ENCODE measurements at places on chromosomes 13 and 19.

DNA sequence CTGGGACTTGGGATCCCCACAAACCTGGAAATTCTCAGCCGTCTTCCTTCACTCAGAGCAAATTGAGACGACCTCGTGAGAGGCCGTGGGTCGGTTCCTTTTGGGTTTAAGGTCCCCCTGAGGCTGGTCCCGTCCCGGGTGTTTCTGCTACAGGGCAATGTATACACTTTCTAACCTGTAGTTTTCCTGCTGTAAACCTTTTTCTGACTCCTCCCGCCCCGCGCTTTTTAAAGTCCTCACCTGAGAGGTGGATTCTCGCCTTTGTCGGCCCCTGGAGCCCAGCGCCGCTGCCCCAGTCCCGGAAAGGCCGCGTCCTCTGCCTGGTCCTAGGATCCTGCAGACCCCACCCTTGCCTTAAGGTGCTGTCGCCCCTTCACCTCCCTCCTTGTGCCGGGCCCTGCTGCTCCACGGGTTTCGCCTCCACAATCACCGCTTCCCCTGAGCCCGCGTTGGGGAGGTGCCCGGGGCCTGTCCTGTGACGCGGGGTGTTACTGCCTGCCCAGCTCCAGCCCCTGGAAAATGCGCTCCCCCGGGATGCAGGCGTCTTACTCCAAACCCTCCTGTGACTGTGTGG, 391 bp downstream of the ZNF761 start:
- no peak for DNase-seq

DNA sequence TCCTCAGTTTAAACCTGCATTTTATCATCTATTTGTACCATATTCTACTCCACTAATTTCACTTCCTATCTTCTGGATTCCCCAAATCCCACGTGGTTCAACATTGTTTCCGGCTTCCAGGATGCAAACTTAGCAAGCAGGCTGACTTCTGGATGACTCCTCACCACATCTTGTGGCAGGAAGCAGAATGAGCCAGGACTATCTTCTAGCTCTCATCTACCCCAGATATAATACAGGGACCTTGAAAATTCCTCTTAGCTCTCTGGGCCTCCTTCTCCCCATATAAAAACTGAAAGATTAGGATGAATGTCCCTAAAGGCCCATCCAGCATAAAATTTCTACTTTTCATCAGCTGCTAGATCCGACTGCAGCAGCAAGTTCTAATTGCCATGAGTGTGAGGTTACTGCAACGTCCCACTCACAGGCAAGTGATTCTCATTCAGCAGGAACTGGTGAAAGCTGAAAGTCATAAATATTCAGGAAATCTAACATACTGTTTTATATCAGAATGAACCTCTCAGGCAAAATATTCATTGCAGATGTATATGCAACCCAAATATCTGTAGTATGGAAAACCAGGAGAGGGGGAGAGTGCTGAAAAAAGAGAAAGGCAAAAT, 93.4 kb downstream of the KCTD12 start:
- DNase-seq = no peak

- no peak for DNase-seq
Measured at GRCh38 chr19:498977-499623, 2.8 kb downstream of the MADCAM1 start.

GRCh38 chr13:80239571-80240255, 101.2 kb downstream of the SPRY2 start:
- DNase-seq = no peak

DNA sequence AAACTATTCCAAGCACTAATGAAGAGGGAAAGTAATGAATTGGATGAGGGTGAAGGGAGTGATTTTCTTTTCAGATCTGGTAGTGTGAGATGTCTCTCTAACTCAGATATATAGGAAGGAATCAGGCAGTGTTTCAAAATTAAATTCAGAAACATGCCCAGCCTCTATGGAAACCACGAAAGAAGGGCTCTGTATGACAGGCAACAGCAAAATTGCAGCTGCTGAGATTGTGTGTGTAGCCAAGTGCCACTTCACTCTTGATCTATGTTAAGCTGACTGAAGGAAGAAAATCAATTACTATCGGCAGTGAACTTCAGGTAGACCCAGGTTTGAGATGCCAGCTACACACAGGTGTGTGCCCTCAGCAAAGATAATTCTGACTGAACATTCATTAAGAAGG, 387.4 kb downstream of the PCDH9 start:
- no peak for DNase-seq

DNA sequence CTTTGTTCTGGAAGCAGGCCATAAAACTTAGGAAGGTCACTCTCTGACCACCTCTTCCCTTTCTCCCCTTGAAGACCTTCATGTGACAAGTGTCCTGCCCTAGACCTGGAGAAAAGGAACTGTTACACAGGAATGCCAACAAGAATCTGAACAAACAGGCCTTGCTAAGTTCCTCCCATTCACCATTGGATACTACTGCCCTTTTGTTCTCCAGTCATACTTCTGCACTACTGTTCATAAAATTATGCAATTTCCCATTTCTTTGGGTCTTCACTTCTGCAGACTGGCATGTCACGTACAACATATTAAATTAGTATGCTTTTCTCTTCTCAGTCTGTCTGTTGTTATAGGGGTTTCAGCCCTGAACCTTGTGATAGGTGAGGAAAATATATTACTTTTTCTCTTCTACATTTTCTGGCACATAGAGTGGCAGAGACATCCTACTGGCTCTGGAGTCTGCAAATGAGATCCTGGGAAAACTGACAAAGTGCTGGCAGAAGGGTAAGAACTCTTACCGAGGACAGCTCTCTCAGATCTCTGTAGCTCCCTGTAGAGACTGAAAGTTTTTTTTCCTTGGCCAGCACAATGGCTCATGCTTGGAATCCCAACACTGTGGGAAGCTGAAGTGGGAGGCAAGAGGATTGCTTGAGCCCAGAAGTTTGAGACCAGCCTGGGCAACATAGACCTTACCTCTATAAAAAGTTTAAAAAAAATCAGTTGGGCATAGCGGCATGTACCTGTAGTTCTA, 87.6 kb upstream of the SPRY2 start:
- DNase-seq = no peak

DNA sequence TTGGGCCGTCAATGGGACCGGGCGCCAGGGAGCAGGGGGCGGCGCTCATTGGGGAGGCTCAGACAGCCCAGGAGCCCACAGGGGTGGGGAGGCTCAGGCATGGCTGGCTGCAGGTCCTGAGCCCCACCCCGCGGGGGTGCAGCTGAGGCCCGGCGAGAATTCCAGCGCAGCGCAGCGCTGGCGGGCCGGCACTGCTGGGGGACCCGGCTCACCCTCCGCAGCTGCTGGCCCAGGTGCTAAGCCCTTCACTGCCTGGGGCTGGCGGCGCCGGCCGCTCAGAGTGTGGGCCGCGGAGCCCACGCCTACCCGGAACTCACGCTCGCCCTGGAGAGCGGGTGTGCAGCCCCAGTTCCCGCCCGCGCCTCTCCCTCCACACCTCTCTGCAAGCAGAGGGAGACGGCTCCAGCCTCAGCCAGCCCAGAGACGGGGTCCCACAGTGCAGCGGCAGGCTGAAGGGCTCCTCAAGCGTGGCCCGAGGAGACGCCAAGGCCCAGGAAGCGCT, 1227.4 kb downstream of the PCDH17 start:
- no peak for DNase-seq

DNA sequence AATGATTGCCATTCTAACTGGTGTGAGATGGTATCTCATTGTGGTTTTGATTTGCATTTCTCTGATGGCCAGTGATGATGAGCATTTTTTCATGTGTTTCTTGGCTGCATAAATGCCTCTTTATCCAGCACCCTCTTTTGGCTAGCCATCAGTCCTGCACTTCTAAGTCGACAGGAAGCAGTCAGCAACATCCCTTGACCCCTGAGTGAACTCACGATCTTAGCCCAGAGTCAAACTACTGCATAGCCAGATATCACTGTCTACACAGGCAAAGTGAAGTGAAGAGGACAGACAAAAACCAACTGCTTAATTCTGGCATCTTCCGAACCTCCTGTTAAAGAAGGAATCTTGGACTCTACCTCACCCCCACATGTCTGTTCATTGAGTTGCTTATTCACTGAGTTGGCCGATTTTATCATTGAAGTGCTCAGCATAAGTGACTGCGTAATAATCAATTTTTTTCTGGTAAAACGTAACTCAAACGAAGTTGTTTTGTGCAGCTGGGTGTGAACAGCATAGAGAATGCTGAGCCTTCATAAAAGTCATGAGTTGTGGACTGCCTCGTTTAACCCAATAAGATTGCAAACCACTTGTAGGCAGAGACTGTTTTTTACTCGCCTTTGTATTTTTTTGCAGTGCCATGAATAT, 304.2 kb downstream of the COG6 start:
- no peak for DNase-seq

DNA sequence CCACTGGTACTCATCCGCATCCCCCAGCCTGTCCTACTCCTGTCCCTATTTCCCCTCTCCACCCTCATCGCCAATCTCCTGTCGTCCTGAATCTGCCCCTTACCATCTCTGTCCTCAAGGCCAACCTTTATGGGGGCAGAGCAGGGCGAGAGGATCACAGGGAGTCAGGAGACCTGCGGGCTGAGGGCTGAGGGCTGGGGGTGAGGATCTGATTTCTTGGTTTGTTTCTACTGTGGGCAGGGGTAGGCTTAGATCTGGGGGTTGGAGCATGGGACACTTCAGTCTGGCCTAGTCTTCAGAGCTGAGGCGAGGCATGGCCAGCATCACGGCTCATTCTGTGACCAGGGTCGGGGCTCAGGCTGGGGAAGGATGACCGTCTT, 16.5 kb upstream of the ERCC1 start:
- DNase-seq = no peak

DNA sequence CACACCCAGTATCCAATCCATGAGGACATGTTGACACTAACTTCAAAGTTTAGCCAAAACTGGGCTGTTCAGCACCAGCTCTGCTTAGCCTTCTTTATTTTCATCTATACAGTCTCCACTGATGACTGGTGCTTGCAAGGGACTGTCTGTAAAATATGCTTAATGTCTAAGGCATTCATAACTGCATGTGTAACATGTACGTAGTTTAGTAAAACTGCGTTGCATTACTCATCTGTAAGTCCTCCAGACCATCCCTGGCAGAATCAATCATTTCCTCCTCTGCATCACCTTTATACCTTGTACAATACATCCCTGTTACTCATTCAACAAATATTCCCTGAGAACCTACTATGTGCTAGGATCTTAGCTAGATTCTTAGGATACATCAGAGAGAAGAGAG, 362.1 kb downstream of the MTUS2 start:
- no peak for DNase-seq

DNA sequence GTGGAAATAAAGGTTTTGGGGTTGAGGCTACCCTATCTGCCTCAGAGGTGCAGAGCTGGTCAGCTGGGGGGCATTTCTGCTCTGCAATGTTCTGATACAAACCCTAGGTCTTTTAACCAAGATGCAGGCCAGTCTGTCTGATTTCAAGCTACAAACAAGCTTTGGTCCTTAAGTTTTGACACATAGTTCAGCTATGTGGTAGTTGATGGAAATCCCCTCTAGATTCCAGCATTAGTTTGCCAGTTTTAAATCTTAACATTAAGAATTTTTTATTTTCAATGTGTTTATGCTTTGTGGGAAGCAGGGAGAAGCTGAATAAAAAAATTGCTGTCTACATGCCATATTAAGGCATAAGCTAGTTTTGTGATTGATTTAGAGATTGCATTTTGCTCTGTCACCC, 225.7 kb downstream of the LMO7 start:
- DNase-seq = no peak

DNA sequence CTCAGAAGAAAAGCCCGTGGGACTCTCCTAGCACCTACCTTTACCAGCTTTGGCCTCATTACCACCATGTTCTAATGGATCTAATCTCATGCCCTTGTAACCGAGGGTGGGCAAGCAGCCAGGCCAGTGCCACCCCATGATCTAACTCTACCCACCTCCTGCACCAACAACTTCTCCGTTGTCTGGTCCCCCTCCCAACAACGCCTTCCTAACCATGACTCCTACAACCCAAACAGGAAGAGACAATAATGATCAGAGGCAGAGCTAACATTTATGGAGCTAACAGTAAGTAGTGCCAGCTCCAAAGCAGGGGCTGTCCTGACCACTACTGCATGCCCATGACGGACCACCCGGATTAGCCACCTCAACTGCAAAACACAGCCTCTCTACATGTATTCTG, 3.5 kb downstream of the USP12 start:
- DNase-seq = no peak

GRCh38 chr19:51375504-51376221, 3.2 kb upstream of the NKG7 start:
- no peak for DNase-seq

- no peak for DNase-seq
Measured at GRCh38 chr13:77544758-77545338, 9.3 kb downstream of the SCEL start.

- no peak for DNase-seq
Measured at GRCh38 chr13:30124131-30124768, 183.1 kb downstream of the KATNAL1 start.

- DNase-seq = no peak
Measured at GRCh38 chr13:83333614-83334388, 548.5 kb downstream of the SLITRK1 start.

- DNase-seq = no peak
Measured at GRCh38 chr13:72004246-72004645, 137.2 kb upstream of the DACH1 start.

DNA sequence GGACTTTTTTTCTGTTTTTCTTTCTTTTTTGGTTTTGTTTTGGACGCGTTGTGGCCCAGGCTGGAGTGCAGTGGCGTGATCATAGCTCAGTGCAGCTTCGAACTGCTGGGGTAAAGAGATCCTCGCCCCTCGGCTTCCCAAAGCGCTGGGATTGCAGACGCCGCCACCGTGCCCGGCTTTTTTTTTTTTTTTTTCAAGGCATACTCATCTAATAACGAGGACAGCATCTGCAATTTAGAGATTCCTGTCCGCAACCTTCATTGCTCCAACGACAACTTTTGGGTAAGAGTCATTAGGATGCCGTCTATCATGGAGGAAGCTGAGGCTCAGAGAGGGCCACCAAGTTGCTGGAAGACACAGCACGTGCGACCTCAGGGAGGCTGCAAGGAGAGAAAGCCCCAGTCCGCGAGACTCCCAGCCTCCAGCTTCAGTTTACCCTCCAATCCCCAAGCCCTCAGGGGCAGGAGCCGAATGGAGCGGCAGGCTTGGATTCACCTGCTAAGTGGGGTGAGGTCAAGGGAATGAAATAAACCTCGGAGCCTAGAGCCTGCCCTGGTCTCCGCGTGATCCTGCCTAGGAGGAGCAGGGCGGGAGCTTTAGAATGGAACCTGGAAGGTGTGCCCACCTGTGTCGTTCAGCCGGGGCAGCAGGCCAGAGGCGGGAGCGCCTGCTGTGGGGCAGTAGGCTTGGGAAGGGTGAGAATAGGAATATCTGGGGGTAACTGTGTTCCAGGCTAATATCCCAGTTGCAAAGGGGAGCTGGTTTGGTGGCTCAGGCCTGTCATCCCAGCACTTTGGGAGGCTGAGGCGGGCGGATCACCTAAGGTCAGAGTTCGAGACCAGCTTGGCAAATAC, 676 bp upstream of the POLRMT start:
- DNase-seq = no peak

- DNase-seq = no peak
Measured at GRCh38 chr19:38405276-38405675, 2.4 kb downstream of the FAM98C start.

Data from SK-N-MC (cell line).